ENCODE measurements at places on chromosomes 7 and 10. TPM values are rescaled to one million over a fixed set of nuclear protein-coding genes. Genes with fewer than 3 reads are reported as not detected.

- no peak for DNase-seq
Observed at GRCh38 chr7:120064565-120064964, 208.4 kb upstream of the KCND2 start.

- peak; percentile 54 for DNase-seq
Observed at GRCh38 chr7:30476459-30477145, 2.0 kb downstream of the NOD1 start.

The ATAD1 gene
- total RNA-seq = 28.0 TPM

GRCh38 chr7:128053023-128053422 is 21.8 kb upstream of the LRRC4 start:
- no peak for DNase-seq

The LRRC72 gene
- not detected for total RNA-seq

DNA sequence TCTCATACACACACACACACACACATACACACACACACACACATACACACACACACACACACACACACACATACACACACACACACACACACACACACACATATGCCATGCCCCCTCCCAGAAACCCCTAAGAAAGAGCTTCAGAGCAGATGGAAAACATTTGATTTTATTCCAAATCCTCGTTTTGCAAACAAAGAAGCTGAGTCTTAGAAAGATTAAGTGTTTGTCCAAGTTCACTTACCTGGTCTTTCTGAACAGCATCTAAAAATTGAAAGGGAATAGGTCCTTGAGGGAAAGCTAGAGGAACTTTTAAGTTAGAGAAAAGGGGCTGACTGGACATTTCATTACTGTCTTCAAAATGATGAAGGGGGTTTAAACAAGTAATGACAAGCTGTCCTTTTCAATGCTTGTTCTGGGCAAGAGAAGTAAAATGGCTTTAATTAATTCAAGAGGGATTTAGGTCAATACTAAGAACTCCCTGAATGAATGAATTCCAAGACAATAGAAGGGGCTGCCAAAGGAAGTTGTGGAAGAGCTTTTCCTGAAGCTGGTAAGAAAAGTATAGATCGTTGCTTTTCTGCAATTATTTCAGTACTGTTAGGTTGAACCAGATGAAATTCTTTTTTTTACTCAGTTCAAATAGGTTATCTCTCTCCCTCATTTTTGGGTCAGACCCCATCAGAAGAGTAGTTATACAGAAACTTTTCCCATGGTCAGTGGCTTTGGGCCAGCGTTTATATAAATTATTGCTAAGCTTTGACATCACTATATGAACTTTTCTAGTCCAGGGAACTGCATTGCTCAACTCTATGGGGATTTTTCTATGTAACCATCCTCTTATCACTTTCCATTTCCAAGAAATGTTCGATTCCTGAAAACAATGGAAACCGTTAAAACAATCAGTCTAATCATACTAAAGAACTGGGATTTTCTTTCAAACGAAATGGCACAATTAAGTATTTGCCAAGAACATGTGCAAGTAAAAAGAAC is 261.4 kb downstream of the MTERF1 start:
- no peak for DNase-seq

The LIPJ gene
- not detected for total RNA-seq

- no peak for DNase-seq
Observed at GRCh38 chr7:132488634-132489302, 87.5 kb downstream of the PLXNA4 start.

The TAS2R39 gene
- not detected for total RNA-seq

- DNase-seq = no peak
Observed at GRCh38 chr7:47351233-47352154, 230.4 kb downstream of the TNS3 start.

DNA sequence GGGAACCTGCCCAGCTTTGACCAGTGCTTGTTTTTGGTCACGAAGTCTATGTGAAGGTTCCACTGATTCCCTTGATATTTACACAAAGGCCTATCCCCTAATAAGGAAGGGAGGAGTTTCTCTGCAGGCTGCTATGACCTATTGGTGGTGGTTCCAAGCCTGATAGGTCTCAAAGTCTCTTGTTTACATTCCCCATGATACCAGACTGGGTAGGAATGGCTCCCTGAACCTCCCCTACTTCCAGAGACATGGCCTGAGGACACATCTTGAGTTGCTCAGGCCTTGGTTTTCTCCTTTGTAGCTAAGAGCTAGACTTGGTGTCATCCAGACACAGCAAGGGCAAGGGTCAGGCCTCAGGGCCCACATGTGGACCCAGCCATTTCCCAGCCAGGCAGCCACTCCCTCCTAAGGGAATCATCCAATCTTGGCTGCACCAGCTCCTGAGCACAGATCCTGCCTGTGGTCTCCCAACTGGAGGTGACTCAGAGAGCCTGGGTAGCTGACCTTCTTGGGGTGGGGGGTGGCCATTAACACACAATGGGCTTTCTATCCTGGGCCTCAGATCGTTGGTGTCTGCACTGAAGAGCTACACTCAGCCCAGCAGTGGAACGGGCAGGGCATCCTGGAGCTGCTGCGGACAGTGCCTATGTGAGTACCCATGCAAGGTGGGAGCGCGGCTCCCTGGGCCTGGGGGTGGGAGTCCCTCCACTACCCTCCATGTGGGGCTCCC is 51.0 kb upstream of the TRIM8 start:
- no peak for DNase-seq

- no peak for DNase-seq
Observed at GRCh38 chr10:93838278-93838677, 55.5 kb upstream of the SLC35G1 start.
